ENCODE measurements at places on chromosomes 3 and 15.

GRCh38 chr15:67524235-67524634, 3.3 kb downstream of the C15orf61 start:
- no peak for DNase-seq

DNA sequence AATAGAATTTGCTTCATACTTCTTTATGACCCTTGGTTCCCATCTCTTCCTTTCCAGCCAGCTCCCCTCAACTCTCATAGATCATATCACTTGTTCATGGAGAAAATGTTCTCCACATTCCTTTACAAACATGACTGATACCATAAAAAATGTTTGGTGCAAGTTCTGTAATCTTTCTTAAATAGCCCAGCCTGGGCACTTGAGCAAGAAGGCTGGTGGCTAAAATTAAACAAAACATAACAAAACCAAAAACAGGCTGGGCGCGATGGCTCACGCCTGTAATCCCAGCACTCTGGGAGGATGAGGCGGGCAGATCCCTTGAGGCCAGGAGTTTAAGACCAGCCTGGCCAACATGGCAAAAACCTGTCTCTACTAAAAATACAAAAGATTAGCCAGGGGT, 8.9 kb upstream of the POLR2M start:
- no peak for DNase-seq

DNA sequence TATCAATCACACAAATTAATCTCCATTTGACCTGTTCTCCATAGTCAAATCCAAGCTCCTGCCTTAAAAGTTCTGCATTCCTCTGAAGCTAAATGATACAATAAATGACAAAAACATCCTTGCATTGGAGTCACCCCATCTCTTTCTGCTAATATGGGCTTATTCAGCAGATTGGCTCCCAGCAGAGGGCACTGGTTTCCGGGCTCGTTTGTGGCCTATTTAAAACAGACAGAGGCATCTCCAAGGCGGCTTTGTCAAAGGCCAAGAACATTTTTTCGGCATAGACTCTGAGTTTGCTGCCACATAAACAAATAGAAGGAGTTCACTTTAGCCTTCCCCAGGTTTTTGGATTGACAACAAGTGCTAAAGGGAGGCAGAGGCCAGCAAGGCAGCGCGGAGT, 204.4 kb upstream of the RASGRP1 start:
- DNase-seq: peak; percentile 12

GRCh38 chr3:54028372-54028771, 94.0 kb upstream of the CACNA2D3 start:
- DNase-seq: no peak

GRCh38 chr3:85584779-85585356, 626.1 kb downstream of the CADM2 start:
- no peak for DNase-seq

DNA sequence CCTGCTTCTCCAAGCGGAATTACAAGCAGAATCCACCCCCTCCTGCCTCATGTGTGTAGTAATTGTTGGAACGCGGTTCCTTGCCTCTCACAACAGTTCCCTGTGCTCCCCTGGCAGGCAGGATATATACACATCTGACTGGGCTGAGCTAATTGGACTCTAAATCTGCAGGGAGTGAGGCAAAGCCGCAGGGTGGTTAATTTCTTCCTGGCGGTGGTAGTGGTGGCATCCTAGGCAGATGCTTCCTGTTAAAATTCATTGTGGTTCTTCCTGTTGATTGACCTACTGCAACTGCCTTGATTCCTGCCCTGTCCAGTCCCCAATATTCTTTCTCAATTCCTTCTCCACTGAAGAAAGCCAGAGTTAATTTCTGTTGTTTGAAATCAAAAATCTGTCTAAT, 202.9 kb upstream of the PROK2 start:
- DNase-seq: peak; percentile 59

- DNase-seq: peak; percentile 56
Observed at GRCh38 chr3:179933080-179933479, 103.7 kb downstream of the PEX5L start.

- no peak for DNase-seq
Observed at GRCh38 chr3:25427155-25427554, 908 bp upstream of the RARB start.

Measured in brain (organoid and tissue), 16 donors.